ENCODE measurements at places on chromosomes 1 and 21.

DNA sequence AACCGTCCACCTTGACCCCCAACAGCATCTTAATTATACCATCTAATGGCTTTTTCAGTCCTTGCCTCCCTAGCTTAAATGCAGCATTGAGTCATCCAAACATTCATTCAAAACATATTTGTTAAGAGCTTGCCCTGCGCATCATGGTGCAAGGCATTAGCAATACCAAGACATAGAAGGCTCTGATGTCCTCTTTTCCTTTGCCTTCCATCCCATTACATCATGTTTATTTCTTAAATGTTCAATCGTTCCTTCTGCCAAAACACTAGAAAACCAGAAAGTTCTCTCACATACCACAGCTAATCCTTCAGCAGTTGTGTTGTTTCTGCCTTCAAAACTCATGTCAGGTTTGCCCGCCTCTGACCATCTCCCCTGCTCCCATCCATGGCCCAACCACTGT is 29.8 kb upstream of the VTCN1 start:
- DNase-seq: no peak

DNA sequence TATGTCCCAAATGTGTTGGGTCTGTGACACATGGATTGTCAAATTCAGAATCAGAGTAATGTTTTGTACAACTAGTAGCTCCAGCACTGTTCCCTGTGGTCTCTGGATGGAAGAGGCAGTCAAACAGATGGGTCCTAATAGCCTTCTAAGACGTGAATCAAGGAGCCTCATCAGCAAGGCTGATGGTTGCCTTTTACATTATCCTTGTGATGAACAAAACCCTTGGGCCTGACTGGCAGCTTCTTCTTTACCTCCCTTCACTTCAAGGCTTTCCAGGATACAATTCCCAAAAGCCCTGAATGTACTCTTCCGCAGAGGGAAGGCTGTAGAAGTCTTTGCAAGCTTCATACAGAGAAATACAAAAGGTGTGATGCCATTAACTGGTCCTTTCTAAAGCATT is 633.3 kb downstream of the USP25 start:
- DNase-seq: no peak

- no peak for DNase-seq
Measured at GRCh38 chr1:62128745-62129144, 65.9 kb upstream of the L1TD1 start.

DNA sequence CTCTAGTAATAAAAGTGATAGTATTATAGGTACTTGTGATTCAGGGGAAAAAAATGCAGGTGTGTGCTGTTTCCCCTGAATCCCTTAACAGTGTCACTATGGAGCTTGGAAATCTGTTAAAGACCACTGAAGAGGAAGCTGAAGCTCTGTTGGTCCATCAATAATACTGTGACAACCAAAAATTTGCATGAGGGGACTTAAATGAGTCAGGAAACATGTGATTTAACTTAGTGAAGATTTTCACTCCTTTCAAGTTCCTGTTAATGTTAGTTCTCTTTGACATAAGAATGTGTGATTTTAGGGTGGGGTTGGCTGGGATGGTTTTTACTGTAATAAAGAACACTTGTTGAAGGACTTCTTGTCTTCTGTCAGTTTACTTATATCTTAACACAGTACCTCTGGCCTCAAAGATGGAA is 32.0 kb downstream of the VANGL2 start:
- no peak for DNase-seq

GRCh38 chr1:161722406-161722805 is 1.1 kb downstream of the FCRLB start:
- no peak for DNase-seq

GRCh38 chr1:235843461-235843961 is 23.2 kb downstream of the LYST start:
- peak; percentile 46 for DNase-seq

GRCh38 chr1:226938903-226939437 is 1.1 kb upstream of the COQ8A start:
- DNase-seq: no peak

DNA sequence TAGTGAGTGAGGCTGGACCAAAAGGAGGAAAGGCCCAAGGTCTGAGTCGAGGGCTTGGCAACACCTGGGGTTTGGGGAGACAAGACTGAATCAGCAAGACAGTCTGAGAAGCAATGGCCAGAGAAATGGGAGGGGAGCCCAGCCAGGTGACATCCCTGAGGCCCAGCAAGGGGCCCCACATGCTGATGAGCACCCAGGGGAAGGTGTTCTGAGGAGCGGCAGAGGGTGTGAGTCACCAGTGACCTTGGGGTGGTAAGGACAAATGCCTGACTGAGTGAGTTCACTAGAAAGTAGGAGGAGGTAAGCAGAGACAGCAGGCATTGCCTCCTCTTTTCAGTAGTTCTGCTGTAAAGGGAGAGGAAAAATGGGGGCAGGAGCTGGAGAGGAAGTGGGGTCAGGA is 192.4 kb upstream of the GALNT2 start:
- no peak for DNase-seq

GRCh38 chr1:40858856-40859416 is 3.2 kb downstream of the CITED4 start:
- DNase-seq: no peak

- no peak for DNase-seq
Measured at GRCh38 chr1:34973326-34973725, 11.8 kb downstream of the TMEM35B start.

DNA sequence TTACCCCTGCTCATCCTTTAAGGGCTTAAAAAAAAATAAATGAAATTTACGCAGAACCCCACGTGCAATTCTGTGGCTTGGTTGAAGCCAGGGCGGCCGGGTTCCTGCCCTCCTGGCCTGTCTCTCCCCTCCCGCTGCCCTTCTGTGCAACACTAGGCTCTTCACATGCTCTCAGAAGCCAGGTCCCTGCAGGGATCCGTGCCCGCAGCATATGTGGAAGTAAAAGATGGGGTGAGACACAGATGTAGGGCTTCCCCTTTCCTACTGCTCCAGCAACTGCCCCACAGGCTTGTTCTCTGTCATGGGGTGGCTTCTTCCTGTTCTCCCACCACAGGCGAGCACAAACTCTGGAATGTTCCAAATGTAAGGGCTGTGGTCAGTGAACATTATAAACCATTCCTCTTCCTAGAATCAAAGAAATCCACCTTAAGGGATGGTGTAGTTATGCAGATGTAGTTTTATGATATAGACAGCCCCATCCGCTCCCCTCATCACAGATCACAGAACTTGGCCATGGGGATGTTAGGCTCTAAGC is 535.4 kb downstream of the KIF26B start:
- no peak for DNase-seq

DNA sequence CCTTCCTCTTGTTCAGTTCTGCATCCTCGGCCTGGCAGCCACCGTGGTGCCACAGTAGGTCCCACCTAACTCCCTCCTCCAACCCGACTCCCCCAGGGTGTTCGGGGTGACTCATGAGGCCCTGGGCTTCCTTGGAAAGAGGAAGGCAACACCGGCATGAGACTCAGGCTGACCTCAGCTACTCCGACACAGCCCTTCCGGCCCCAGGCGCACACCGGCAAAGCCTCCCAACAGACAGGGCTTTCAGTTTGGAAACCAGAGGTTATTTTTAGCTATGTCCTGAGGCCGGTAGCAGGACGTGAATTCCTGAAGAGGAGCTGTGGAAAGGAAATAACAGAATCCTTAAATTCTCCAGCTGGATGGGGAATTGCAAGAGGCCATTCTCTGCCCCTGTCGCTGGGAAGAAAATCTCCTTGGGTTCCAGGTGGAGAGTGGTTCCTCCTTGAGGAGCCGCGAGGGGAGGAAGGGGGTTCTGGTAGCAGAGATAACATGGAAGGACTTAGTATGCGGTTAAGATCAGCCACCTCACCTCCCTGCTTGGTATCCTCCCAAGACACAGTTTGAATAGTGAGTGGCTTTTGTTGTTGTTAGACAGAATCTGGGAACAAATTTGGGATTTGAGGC is 24.4 kb downstream of the PLXNA2 start:
- no peak for DNase-seq

GRCh38 chr21:44935533-44935927 is 4.3 kb upstream of the SLX9 start:
- no peak for DNase-seq

- DNase-seq: no peak
Measured at GRCh38 chr1:156553860-156554485, 18.4 kb downstream of the IQGAP3 start.

DNA sequence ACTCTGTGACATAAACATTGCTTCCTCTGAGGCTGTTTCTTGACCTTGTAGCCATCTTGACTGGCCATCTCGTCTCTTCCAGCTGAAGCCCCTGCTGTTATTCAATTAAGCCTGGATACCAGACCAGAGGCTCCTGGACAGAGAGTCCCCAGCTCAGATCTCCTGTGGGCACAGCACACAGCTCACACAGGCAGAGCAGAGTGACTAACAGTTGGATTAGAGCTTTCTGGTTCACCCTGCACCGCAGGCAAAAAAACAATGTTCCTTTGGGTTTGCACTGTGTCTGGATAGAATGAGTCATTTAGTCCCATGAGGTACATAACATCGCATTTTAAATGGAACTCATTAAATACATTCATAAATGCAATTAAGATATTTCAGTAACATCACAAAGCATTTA is 33.4 kb upstream of the USH2A start:
- DNase-seq: no peak

GRCh38 chr1:217274927-217275654 is 355.8 kb downstream of the GPATCH2 start:
- no peak for DNase-seq

- no peak for DNase-seq
Measured at GRCh38 chr21:15293240-15293639, 228.4 kb upstream of the NRIP1 start.

- no peak for DNase-seq
Measured at GRCh38 chr21:34730756-34731445, 62.1 kb downstream of the CLIC6 start.

GRCh38 chr21:38984982-38985567 is 179.3 kb downstream of the ETS2 start:
- peak; percentile 19 for DNase-seq

DNA sequence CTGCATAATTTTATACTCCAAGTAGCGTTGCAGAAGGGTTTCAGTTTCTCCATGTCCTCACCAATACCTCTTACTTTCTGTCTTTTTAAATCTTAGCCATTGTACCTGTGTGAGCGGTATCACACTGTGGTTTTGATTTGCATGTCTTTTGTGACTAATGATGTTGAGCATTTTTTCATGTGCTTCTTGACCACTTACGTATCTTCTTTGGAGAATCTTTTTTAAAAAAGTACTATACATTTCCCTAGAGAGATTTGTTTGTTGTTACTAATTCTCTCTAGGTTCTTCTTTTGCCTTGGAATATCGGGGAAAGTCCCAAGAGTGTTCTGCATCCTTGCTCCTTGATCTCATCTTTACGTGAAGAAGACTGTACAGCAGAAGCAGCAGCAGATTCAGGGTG is 81.8 kb upstream of the WARS2 start:
- no peak for DNase-seq

GRCh38 chr1:152582647-152583046 is 2.3 kb upstream of the LCE3D start:
- DNase-seq: no peak

DNA sequence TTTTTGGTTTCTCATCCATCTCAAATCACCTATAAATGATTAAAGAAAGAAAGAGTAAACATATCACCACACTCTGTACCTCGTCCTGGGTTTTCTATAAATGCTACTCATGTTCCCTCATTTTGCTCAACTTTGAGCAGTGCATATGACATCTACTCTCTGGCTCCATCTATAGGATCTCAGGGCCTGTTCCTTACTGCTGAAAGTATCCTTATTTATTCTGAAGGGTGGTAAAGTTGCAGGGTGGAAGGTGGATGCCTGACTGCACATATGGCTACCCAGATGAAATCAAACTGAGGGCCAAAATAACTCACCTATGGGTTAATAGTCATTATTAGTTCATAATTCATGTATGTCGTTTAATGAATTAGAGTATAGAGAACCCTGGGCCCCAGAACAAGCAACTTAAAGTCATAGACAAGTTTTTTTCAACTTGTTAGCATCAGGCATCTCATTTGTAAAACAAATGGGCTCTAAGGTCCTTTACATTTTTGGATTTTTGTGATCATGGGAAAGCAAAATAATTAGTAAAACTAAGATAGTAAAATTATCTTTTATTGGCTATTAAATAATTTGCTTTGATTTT is 46.5 kb downstream of the NCF2 start:
- no peak for DNase-seq

GRCh38 chr1:208475951-208476845 is 232.0 kb upstream of the PLXNA2 start:
- no peak for DNase-seq

GRCh38 chr1:223682502-223682901 is 17.0 kb upstream of the CAPN8 start:
- no peak for DNase-seq

GRCh38 chr1:119748040-119748439 is 20.7 kb downstream of the HMGCS2 start:
- no peak for DNase-seq

- no peak for DNase-seq
Measured at GRCh38 chr1:8367571-8368194, 49.8 kb downstream of the SLC45A1 start.

- DNase-seq: no peak
Measured at GRCh38 chr1:50266509-50266908, 156.7 kb downstream of the DMRTA2 start.

GRCh38 chr1:37362594-37363385 is 111.6 kb upstream of the ZC3H12A start:
- DNase-seq: no peak

GRCh38 chr1:116388122-116388521 is 15.1 kb downstream of the ATP1A1 start:
- DNase-seq: no peak

DNA sequence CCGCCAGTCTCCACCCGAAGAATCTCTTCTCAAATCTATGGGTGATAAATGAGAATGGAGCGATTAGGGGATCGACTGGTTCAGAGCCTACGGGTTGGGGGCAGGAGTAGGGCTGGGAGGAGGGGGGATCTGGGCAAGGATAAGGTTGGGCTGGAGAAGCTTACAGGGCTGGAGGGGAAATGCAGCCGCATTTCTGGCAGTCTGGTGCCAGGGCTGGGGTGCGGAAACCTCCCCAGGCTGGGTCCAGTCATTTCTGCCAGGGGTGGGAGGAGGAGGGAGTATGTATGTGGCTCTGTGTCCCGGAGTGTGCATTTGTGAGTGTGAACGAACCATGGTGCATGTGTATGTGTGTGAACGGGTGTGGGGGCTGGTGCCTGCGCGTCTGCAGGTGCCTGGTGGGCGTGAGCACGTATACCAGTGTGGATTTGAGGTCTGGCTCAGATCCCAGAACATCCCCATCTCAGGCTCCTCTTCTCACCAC is 10.2 kb downstream of the C1orf216 start:
- peak; percentile 44 for DNase-seq

DNA sequence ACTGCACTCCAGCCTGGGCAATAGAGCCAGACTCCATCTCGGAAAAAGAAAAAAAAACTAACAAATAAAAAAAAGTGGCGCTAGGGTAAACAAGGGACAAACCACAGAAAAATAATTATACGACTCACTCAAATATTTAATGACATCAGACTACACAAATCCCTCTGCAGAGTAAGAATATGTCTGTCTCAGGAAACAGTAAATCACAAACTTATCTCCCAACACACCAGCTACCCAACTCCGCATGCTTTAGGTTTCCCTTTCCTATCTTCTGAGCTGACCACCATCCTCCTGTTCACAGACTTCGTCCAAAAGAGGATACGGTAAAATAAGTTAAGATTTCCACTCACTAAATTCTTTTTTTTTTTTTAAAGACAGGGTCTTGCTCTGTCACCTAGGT is 16.2 kb downstream of the WDR47 start:
- DNase-seq: no peak

- no peak for DNase-seq
Measured at GRCh38 chr1:975896-976683, 5.8 kb downstream of the PERM1 start.
